ENCODE measurements at places on chromosomes 5 and 9.
A peak's percentile ranks its signal among the peaks of the same experiment; 100 is the strongest.

DNA sequence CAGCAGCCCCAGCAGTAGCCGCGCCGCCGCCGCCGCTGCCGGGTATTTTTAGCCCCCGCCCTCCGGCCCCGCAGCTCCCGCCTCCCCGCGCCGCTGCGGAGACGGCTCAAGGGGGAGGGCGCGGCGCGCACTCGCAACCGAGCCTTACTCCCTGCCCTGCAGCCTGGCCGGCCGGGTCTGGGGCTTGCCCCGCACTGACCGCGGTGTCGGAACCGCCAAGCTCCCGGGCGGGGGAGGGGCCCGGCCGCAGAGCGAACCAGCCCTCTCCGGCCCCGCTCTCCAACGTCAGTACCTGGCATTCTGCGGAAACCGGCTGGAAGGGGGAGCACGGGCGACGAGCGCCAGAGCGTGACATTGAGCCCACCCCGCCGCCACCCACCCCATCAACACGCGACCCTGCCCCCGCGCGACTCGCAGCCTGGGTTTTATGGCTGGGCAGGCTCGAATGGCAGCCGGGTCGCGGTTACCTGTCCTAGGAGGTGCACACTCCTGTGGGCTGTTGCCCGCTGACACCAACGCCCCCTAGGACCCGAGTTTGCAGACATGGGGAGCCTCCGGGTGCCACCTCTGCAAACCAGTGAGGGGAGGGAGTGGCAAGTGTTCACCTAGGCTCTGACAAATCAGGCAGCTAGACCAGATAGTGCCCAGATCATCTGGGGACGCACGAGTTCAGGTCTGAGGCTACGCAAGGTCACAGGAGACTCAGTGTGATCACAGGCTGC, at the start of gene ACSL6:
TSS of gene ACSL6 (minus strand) at position 37 of the 722 bp plus-strand sequence. CDS start 105 bp downstream, outside the sequence.
- DNase-seq: no peak

GRCh38 chr9:118331622-118332045, 627.4 kb downstream of the TLR4 start:
- no peak for DNase-seq

DNA sequence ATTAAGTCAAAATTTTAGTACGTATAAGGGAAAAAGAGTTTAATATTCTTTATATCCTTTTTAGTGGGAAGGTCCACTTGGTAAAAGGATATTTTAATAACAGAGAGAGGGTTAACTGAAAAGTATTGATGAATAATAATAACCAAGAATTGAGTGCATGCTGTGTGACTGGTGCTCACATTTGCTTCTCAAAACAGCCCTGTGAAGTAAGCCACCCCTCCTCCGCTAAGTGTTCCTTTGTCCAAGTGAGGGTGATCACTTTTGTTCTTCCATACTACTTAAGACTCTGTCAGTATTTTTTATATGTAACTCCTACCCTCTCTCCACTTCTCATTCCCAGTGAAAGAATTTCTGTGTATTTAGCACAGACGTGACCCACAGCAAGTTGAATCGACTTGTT, 51.5 kb downstream of the SLC44A1 start:
- no peak for DNase-seq

DNA sequence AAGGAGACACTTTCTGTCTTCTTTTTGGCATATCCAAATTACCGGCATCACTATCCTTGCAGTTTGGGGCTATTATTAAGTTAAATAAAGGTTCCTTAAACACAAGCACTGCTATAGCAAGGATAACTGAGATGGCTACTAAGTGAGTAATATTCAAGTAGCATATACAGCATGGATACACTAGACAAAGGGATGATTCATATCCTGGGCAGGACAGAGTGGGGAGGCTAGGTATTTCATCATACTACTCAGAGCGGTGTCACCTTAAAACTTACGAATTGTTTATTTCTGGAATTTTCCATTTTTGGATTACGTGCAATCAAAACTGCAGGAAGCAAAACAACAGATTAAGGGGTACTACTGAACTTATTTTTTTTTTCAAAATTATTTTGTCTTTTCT, 54.1 kb downstream of the FER start:
- peak; percentile 77 for DNase-seq

DNA sequence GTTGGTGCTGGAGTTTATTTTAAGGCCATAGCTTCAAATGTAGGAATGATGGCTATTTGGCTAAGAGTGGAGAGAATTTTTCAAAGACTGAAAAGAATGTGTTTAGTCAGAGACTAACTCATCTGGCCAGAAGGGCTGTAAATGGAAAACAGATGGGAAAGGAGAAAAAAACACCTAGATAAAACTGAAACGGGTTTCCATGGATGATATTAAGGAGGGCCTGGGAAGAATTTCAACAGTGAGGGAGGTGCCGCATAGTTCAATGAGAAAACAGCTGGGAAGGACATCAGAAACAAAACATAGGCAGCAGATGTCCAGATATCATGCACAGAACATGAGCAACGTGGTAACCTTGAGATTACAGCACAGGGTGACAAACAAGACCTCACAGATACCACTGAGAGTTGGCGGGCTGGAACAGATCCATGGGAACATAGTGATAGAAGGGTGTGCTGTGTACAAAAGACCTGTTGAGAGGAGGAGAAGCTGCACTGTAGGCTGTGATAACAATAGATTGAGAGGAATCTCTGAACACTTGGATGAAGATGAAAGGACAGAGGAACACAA, 31.2 kb upstream of the RAD23B start:
- peak; percentile 83 for DNase-seq

- DNase-seq: no peak
Measured at GRCh38 chr5:170246126-170246870, 13.5 kb downstream of the C5orf58 start.

GRCh38 chr5:64811050-64811640, 42.4 kb downstream of the CWC27 start:
- peak; percentile 27 for DNase-seq

DNA sequence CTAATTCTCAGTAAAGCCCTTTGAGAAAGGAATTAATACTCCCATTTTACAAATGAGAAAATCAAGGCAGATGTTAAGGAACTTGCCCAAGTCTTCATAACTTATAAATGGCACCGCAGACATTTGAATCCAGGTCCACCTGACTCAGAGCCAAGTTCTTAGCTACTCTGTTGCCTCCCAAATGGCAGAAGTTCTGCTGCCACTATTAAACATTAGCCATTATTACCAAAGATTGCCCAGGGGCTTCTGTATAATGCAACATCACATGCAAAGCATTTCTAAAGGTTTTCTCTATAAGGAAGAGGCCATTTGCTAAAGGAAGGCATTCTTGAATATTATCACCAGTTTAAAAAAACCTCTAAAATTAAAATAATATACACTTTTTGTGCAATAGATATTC, 28.3 kb downstream of the TPD52L3 start:
- DNase-seq: no peak

DNA sequence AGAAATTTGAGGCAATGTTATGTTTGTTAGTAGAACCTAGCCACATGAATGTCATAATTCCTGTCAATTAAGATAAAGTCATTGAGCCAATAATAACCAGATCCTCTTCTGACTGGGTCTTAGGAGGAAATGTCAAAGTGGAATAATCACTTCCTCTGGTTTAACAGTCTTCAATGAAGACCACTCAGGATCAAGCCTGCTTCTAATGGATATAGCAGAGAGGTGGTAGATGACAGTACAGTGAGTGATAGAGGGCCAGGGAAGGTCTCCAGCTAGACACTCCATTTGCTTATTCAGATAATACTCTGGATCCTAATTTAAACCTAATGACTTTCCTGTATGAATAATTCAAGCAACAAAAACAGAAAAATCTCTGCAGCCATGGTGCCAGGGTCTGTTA, 474.2 kb downstream of the DNAH5 start:
- DNase-seq: no peak
